ENCODE measurements at places on chromosomes 3 and 15. TPM values are rescaled to one million over a fixed set of nuclear protein-coding genes. Genes with fewer than 3 reads are reported as not detected.

GRCh38 chr3:108118038-108118768, 27.4 kb upstream of the CD47 start:
- no peak for DNase-seq

- DNase-seq: no peak
These were observed 60.3 kb upstream of the TEX264 start for GRCh38 chr3:51610708-51611107.

GRCh38 chr3:183489455-183490210, 61.2 kb upstream of the MCF2L2 start:
- DNase-seq: no peak

- DNase-seq: no peak
These were observed 1.4 kb downstream of the XXYLT1 start for GRCh38 chr3:195269375-195270078.

DNA sequence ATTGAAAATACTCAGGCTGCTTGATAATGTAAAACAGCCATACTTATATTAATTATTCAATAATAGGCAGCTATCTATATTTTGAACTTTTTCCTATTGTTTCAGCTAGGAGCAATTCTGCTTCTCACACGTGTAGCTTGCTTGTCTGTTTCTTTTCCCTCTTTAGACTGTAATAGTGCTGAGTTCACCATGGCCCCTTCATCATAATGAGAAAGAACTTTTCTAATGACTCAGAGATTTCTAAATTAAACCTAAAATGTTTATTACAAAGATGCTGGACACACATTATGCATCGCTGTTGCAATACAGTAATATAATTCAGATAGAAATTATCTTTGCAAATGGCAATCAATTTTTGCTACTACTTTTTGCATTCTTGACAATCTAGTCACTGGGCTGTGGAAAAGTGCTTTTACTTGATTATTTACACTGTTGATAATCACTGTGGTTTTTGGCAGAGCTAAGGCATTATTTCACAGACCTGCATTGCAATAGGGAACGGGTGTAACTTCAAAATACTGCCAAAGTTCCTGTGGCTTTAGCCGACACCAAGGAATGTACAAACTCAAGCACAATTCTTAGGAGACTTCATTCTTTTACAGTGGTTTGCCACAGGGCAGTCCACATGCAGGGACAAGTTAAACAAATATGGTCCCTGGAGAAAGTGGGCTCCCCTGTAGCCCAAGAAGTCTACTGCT, 281.0 kb upstream of the TBL1XR1 start:
- no peak for DNase-seq

GRCh38 chr3:194053136-194053535, 82.8 kb upstream of the HES1 start:
- no peak for DNase-seq

GRCh38 chr3:78337801-78338211, 1297.9 kb downstream of the ROBO2 start:
- DNase-seq: no peak

DNA sequence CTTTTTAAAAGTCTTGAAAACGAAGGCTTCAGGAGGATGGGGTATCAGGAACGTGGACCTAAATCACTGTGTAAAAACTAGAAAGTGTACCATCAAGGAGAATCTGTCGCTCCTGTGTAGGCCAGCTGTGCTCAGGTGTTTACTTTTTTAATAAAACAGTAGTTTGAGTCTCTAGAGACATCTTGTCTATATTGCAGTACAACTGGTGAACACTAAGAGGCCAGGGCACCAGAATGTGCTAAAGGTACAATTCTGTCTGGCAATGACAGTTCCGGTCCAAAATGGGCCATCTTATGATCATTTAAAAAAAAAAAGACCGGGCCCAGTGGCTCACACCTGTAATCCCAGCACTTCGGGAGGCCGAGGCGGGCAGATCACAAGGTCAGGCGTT, 61.8 kb upstream of the MCF2L2 start:
- DNase-seq: no peak

DNA sequence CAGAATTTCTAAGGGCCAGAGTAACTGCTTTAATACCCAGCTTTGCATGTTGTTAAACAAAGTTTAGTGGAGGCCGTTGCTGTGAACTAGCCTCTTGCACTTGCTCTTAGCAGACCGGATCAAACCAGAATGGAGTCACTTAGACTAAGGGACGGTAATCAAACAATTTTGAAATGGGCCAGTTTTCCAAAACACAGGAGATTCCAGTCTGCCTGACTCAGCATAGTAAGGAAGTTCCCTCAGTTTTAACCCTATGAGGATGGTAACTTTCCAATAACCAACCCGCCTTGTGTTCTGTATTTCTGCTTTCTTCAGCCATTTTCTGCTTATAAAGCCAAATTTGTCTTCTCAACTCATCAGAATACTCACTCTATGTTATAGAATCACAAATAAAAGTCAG, 77.2 kb upstream of the WDR72 start:
- DNase-seq: no peak

- no peak for DNase-seq
These were observed 81.7 kb upstream of the MYZAP start for GRCh38 chr15:57509965-57510364.

GRCh38 chr3:100003609-100004503, 110.4 kb downstream of the FILIP1L start:
- DNase-seq: no peak

DNA sequence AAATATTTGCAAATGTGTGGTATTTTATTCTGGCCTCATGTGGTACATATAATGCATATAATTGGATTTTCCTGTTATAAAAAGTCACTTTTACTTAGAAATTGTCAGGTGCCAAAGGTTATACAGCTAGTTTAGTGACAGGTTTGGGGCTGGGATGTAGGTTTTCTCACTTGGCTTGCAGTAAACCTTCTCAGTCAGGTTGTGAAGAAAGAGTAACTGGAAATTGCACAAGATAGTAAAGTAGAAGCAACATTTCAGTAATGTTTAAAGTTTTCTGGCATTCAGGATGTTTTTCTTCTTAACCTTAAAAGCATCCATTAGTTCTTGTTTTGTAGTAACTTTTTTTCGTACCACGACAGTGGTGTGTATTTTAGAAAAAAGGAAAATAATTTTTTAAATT, 53.9 kb downstream of the MEF2A start:
- no peak for DNase-seq

DNA sequence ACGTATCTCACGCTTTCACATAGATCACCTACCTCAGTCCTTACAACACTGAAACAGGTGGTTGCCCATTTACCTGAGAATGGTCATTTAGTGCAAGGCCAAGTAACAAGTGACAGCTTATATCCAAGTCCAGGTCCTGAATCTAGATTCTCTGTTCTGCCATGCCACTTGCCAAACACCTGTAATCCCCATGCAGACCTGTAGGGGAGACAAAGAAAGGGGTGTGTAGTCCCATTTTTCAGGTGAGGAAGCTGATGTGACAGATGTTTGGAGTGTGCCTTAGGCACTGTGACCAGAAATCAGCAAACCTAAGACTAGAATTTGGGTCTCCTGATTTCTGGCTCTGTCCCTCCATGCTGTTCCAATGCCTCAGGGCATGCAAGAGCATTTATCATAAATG, 12.7 kb downstream of the ZNF35 start:
- DNase-seq: peak; percentile 46

- no peak for DNase-seq
These were observed 37.4 kb upstream of the VEPH1 start for GRCh38 chr3:157540656-157541055.

- DNase-seq: peak; percentile 35
These were observed 279.3 kb downstream of the FOXP1 start for GRCh38 chr3:71304247-71304646.

DNA sequence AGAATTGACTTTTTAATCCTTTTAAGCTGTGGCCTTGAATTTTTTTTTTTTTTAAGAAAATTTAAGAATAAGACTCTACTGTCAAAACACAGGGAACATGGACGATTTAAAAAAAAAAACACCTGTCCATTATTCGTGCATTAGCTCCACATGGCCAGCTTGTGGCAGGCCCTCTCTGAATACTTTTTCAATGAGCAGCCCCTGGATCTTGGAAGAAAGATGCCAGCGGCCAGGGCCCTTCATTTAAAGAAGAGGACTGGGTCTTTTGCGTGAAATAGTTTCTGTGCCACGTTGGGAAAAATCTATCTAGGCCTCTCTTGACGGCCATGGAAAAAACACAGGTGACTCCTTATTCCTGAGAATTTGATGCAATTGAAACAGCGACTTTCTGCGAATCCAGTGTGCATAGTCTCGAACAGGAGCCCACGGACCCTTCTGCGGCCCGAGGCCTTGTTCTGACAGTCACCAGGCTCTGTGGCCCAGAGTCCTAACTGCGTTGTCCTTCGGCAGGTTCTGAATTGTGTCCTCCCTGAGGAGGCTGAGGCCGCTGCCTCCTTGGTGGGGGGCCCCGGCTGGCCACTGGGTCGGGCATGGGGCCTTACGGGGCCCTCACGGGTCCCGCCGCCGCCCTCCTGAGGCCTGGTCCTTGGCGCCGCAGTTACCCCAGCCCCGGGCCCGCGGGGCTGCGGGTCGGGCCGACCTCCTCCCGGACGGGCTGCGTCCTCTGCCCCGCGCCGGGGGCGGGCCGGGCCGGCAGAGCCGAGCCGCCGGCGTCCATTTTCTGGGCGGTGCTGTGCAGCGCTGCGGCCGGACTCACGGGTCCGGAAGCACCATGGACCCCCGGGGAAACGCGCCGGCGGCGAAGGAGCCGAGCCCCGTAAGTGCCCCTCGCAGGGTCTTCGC, 33.5 kb downstream of the ZBTB38 start:
- DNase-seq: peak; percentile 76

DNA sequence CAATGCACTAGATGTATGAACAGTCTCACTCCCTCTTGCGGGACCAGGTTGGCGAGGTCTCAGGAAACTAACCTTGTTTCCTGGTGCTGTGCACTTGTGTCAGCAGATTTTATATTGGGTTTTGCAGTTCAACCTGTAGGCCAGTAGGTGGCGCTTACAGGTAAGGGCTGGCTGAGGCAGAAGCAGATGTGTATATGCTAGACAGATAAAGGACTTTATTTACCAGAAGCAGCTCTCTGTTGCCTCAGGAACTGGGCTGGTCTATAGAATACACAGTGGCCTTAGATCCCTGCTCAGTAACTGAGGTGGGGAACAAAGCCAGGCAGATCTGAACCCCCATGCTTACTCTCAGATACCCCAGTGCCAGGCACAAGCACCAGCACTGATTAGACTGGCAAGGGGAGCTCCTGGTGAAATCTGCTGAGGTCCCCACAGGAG, 296.8 kb downstream of the DOCK3 start:
- DNase-seq: peak; percentile 86

- DNase-seq: peak; percentile 77
These were observed 202.9 kb upstream of the CTNNB1 start for GRCh38 chr3:40996382-40996781.

GRCh38 chr3:182855076-182855475, 61.8 kb downstream of the ATP11B start:
- no peak for DNase-seq

GRCh38 chr15:85504749-85505676, 124.6 kb downstream of the AKAP13 start:
- DNase-seq: peak; percentile 74

DNA sequence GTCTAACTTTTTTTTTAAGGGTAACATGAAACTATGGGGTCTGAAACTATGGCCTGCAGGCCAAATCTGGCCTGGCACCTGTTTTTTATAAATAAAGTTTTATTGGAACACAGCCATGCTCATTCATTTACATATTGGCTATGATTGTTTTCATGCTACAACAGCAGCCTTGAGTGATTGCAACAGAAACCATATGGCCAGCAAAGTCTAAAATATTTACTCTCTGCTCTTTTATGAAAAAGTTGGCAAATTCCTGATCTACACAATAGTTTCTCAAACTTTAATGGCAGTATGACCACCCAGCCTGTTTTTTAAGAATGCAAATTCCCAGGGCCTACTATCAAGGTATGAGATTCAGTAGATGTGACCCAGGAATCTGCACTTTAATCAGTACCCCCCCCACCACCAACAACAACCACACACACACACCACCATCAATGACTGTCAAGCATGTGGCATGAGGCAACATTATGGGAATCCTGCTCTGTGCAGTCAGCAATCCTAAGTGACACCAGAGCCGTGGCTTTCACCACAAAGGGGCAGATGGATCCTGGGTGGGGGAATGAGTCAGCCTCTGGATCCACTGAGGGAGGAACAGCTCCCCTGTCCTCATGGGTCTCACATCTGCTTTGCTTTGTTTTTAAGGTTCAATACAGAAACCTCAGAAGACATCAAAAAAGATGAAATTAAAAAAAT, 142.8 kb downstream of the NTRK3 start:
- DNase-seq: no peak

DNA sequence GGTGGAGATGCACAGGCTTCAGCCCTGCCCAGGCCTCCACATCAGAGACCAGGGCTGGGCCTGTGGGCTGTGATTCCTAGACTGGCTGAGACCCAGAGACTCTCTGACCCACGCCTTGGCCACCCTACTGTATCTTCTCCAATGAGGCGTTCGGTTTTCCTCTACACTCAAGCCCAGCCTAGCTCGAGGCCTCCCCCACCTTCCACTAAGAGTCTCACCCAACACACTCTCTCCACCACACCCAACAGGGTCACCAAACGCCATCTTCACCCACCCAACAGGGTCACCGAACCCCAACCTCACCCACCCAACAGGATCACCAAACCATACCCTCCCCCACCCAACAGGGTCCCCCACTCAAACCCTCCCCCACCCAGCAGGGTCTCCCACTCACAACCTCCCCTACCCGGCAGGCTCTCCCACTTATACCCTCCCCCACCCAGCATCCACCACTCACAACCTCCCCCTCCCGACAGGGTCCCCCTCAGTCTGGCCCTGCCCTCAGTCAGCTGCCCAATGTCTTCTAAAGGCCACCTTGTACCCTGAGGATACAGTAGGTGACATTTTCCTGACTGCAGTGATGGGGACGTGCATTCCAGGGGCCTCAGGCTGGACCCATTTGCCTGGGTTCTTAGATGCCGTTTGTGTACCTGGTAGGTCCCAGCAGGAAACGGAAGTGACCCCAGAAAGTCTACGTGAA, 20.4 kb downstream of the CFAP100 start:
- no peak for DNase-seq

GRCh38 chr3:35439663-35440062, 199.7 kb upstream of the ARPP21 start:
- no peak for DNase-seq

Gene THAP10
- 5.5 TPM for total RNA-seq

Gene TGM5
- not detected for total RNA-seq

Gene PSTPIP1
- 0.80 TPM for total RNA-seq

Gene ANKUB1
- not detected for total RNA-seq

Gene SLC27A2
- total RNA-seq: 9.4 TPM

Gene CFAP20DC
- total RNA-seq: 11.4 TPM

Gene SH3BP5
- total RNA-seq: 8.3 TPM

Gene GBE1
- total RNA-seq: 12.2 TPM

Gene TMEM266
- total RNA-seq: 2.8 TPM

Gene ALS2CL
- 11.8 TPM for total RNA-seq

Gene CRABP1
- total RNA-seq: 127 TPM

Gene SAMMSON
- not detected for total RNA-seq

Gene ATOSA
- 14.0 TPM for total RNA-seq

Gene LHFPL4
- total RNA-seq: 11.5 TPM
